ENCODE measurements at places on chromosomes 6 and 20.

DNA sequence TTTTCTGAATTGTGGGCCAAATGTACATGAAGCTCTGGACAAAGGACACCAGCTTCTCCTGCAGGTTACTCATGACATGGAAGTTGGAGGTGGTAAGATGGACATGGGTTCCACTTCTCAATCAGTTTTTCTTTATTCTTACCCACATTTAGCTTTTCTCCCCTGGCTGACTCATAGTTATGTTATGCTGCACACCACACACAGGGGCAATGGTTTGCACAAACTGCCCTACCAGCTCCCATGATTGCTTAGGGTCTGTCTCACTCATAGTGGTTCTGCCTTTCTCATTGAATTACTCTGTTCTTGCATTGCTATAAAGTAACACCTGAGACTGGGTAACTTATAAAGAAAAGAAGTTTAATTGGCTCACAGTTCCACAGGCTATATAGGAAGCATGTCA lies 4.5 kb upstream of the CD109 start:
- DNase-seq: peak; percentile 25

- DNase-seq: no peak
Observed at GRCh38 chr6:30060606-30061091, 416 bp upstream of the POLR1H start.

GRCh38 chr20:34190679-34191090 lies 50.5 kb upstream of the ASIP start:
- peak; percentile 70 for DNase-seq

DNA sequence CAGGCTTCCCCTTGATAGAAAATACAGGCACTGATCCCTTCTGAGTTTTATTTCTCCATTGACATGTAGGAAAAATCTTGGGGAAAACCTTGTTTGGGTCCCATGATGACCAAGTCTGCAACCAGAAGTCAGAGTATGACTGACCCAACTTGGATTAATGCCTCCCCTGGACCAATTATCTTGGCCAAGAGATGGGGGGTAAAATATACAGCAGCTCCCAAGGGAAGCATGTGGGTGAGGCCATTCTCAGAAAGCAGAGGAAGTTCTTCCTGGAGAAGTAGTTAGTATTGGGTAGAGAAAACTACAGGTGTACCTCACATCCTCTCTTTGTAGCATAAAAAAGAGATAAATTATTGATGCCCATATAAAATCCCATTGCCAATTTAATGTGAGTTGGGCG lies 285.2 kb upstream of the PLCB4 start:
- no peak for DNase-seq

DNA sequence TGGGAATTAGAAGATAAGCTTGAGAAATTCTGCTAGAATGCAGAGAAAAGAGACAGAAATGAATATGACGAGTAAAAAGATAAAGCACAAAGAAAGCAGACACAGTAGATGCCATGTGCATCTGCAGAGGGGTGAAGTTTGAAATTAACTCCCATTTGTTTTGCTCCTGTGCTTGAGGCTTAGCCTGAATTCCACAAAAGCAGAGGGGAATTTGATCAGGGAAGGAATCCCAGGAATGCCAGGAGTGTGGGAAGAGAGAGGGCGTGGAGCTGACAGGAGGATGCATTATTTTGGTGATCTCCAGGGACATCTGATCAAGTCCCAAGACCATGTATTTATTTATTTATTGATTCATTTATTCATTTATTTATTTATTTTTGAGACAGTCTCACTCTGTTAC lies 55.6 kb downstream of the SLC22A1 start:
- no peak for DNase-seq

DNA sequence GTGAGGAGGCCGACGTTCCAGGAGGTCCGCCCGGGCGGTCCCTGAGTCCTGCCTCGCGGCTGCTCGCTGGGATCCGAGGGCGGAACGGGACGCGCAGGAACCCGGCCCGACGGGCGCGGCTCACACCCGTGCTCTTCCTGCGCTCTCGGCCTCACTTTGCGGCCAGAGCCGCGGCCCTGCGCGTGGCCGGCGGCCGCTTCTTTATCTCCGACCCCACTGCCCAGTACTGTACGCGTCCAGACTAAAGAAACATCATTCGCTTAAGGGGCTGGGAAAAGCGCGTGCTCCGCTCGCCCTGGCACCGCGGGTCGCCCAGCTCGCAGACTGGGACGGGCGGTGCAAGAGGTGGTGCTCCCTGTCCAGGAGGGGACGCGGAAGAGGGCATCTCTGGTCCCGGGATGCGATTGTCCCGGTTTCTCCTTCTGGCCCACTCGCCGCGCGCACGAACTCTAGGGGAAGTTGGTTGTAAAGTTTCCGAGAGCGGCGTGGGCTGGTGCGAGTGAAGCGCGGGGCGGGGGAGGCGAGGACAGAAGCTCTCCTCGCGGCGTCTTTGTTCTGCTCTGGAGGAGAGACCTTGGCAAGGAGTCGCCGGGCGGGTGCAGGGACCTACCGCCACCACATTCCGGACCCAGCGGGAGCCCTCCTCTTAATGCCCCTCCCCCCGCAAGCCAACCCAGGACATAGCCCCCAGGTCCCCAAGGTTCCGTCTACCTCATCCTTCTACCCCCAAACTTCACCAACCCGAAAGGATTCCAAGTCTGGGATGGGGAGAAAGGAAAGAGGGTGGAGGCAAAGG lies 71.0 kb downstream of the SOX4 start:
- no peak for DNase-seq

DNA sequence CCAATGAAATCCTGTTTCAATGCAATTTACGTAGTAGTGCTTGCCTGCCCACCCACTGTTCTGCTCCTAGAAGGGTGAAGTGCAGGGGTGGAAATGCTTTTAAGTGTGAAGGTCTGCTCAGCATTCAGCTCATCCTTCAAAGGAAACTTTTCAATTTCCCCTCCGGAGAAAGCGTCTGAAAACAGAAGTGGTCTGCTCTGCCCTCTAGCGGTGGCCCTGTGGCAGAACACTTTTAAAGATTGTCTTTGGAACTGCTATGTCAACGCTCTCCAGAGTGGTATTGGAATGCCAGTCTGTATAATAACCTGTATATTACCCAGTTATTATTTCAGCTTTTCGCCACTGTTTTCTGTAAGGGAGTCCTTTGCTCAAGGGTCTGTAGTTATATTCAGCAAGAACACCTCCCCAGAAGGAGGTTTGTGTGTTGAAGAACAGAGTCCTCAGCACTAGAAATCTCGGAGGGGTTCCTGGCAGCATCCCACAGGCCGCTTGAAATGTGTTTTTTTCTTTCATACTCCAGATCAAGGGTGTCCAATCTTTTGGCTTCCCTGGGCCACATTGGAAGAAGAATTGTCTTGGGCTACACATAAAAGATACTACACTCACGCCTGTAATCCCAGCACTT lies 63.1 kb upstream of the KLHL31 start:
- DNase-seq: peak; percentile 38

DNA sequence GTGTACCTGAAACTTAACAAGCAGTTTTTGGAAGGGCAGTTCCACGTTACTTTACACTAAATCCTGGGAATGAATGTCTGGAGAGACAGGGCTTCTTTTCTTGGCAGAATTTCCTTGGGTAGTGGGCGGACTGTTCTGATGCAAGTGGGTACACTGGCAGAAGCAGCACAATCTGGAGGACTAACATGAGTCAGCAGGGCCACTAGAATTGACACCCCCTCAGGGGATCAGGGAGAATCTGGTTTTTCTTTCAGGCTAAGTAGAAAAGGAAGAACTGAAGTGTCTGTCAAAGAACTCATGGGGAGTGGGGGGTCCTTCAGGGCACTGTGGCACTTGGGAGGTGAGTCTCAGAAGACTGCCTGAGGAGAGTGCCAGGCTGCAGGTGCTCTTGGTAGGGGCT lies 34.6 kb downstream of the PANK2 start:
- peak; percentile 28 for DNase-seq

DNA sequence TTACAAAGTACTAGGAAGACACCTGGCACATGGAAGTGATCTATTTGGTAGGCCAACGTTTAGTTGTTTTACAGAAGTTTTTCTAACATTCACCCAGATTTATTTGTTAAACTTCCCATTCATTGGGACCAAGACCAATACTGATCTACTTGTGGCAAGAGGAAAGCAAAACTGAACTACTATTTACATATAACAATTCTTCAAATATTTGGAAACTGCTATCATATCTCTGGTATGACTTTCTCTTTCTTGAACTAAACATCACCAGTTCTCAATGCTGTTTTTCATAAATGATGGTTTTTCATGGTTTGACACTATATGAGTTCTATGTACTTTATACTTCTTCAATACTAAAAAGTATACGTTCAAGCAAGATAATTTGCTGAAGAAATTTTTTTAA lies 189.2 kb downstream of the ASCC3 start:
- DNase-seq: no peak

Data from bronchial epithelial cell (primary cell).